NCI-H748 treated with DMSO at 0.1 percent for 48 hours (cell line): ENCODE measurements at places on chromosomes 5 and 9.

- DNase-seq: no peak
Measured at GRCh38 chr5:54774281-54775170, 210.9 kb downstream of the ESM1 start.

DNA sequence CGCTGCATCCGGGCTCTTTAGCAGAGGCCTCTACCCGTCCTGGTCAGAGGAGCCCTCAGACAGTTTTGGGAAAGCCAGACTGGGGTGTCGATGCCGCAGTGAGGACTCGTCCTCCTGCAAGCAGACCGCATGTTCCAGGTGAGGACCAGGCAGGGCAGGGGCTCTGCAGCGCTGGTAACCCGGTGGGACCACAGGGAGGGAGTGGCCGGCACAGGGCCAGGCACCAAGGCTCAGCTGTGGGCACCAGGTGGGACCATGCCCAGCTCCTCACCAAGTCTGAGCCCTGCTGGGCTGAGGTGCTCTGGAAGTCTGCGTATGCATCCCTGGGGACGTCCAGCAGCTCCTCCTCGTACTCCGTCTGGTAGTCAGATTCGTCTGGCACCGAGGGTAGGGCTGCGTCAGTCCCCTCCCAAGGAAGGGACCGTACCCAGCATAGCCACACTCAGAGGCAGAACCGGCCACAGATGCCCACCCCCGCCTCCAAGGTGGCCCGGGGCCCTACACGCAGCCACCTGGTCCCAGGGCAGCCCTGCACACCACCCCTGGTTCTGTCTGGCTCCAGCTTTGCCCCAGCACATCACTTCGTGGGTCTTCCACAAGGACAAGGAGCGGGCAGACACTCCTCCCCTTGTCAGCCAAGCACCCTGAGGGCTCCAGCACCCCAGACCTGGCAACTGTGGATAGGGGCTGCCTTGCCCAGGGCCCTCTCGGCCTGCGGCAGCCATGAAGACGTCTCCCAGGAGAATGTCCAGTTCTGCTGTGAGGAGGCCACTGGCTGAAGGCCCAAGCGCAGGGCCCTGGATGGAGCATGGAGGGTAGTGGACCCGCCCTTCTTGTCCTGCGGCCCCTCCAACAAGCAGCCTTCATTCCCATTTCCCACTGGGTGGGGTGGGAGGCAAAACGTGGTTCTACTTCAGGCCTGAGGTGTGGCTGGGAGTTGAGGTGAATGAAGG is 1.5 kb upstream of the NSMF start:
- no peak for DNase-seq

- no peak for DNase-seq
Measured at GRCh38 chr9:124258607-124259157, 933 bp downstream of the NEK6 start.

GRCh38 chr9:107049803-107050184 is 186.8 kb downstream of the ZNF462 start:
- no peak for DNase-seq

DNA sequence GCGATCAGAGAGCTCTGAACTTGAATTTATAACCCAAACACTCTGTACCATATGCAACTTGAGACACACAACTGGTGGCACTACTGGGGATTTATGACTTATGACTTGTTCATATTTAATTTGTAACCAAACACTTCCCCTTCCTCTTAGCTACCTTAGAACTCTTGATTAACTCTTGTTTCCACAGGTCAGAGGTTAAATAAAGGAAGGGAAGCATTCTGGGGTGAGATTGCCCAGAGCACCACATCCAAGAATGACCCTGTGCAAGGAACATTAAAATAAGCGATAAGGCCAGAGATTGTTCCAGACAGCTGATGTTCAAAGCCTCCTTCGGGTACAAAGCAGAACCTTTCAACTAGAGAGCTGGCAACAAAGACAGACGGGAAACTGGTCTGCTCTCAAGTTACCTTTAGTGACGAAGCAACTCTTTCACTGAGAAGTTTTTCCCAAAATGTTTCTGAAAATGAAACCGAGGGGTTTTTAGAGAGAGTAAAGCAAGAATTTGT is 242.6 kb downstream of the DENND1A start:
- no peak for DNase-seq

DNA sequence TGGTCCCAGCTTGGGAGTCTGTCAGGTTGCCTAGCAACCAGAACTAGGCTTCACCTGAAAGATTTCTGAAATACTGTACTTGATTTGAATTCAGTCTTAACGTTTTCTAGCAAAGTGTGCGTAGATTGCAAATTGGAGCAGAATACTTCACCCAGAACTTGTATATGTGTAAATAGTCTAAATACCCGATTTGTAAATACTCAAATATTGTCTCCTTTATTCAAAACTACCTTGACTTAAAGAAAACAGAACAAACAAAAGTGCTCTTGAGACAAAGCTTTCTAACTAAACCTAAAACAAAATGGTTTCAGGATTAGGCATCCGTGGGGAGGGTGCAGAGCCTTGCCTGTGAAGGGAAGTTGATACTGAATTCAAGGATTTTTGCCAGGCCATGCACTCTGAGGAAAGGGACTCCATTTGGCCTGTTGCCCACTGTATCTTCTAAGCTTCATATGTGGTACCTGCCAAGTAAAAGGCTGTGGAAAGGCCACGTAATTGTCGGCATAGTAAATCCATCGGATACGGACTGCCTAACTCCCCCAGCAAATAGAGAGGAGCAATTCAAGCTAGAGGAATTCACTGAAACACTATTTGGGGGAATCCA is 744 bp upstream of the HMGCS1 start:
- peak; percentile 96 for DNase-seq

- no peak for DNase-seq
Measured at GRCh38 chr9:4979239-4979638, 5.8 kb upstream of the JAK2 start.

GRCh38 chr9:127603226-127603625 is 8.9 kb upstream of the STXBP1 start:
- DNase-seq: no peak

GRCh38 chr5:14842117-14842516 is 29.5 kb downstream of the ANKH start:
- DNase-seq: peak; percentile 84

DNA sequence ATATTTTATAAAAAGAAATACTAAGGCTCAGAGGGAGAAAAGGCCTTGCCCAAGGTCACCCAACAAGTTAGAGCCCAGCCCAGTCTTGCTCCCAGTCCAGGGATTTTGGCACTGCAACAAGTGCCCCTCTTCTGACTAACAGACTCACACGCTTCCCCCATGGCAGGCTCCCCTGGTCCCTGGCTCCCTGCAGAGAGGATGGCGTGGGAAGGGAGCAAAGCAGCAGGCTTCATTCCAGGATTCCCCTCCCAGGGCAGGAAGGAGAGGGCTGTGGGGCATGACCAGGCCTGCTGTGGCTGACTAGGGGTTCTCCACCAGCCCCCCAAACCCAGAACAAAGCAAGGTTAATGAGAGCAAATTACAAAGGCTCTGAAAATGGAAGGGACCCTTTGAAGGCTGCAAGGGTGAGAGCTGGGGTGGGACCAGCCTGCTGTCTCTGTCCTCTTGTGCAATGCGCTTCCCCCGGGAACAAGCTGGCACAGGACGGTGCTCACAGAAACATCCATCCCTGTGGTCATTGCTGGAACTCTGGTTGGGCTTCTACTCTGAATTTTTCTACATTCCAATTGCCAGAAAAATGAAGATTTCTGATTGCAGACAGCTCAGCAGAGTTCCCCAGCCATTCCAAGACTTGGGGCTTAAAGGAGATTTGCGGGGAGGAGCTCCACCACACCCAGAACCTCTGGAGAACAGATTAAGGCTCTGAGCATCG is 37.1 kb upstream of the FAT2 start:
- no peak for DNase-seq

DNA sequence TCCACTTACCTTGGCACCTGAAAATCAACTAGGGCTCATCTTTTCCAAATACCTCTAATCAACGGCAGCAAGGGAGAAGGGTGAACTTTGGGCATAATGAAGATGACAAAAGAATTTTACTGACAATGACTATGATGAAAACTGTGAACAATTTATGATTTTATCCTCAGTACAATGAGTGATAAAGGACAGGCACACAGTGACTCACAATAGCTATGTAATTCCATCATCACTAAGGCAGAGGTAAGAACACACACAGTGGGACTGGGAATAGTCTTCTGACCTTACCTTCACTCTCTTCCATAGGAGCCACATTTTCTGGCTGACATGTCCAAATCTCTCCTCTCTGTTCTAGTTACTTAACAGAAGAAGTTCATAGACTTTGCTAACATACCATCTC is 26.1 kb upstream of the KCNV2 start:
- DNase-seq: no peak

DNA sequence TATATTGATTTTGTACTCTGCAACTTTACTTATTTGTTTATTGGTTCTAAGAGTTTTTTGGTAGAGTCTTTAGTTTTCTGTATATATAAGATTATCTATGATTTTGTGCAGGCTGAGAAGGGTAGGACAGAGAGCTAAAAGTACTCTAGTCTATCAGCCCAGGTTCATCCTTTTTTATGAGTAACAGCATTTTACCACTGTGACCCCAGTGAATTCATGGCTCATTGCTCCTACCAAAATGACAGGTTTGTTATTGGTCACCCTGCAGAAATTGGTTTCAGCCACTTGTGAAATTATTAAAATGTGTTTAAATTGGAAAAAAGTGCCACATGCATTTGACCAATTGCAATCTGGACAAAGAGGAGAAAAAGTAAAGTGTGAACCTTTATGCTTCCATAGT is 421.4 kb upstream of the DAB2 start:
- DNase-seq: no peak

- no peak for DNase-seq
Measured at GRCh38 chr9:122138560-122139268, 20.9 kb downstream of the NDUFA8 start.

DNA sequence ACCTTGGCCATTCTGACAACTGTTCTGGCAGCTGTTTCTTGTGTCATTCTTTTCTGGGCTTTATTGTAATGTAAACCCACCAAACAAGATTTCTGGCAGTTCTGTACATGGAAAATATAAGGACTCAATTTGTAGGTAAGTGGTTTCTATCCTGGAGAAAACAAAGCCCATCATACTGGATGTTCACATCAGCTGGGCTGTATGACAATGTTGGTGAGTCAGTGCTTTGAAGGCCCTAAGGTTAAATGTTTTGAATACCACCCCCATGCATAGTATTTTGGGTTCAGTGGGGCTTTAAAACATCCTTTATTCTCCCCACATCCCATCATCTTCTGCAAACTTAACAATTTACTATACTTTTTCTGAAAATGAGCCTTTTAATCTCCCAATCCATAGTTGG is 52.5 kb downstream of the SH3GL2 start:
- no peak for DNase-seq

- DNase-seq: no peak
Measured at GRCh38 chr5:176768174-176768970, 42.0 kb upstream of the UNC5A start.

- DNase-seq: no peak
Measured at GRCh38 chr5:59445741-59446140, 447.8 kb downstream of the PDE4D start.

- DNase-seq: no peak
Measured at GRCh38 chr9:137148661-137149060, 9.7 kb downstream of the GRIN1 start.

GRCh38 chr9:69141851-69142250 is 32.2 kb upstream of the TJP2 start:
- no peak for DNase-seq

DNA sequence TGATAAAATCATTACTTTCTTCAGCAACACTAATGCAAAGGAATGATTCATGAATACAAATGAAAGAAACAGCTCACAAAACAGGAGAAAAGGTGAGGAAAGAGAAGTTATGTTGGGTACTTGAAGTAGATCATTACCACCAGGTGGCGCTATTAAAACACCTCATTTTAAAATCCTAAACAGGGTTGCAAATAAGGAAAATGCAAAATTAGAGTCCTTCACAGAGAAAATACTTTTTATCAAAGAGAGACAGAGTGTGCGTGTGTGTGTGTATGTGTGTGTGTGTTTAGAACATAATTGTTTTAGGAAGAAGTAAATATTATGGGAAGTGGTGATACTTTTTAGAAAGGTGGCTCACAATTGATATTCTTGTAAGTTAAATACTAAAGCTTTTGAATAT is 49.5 kb upstream of the CD180 start:
- DNase-seq: peak; percentile 88

- DNase-seq: no peak
Measured at GRCh38 chr9:122058051-122058450, 35.1 kb downstream of the TTLL11 start.

DNA sequence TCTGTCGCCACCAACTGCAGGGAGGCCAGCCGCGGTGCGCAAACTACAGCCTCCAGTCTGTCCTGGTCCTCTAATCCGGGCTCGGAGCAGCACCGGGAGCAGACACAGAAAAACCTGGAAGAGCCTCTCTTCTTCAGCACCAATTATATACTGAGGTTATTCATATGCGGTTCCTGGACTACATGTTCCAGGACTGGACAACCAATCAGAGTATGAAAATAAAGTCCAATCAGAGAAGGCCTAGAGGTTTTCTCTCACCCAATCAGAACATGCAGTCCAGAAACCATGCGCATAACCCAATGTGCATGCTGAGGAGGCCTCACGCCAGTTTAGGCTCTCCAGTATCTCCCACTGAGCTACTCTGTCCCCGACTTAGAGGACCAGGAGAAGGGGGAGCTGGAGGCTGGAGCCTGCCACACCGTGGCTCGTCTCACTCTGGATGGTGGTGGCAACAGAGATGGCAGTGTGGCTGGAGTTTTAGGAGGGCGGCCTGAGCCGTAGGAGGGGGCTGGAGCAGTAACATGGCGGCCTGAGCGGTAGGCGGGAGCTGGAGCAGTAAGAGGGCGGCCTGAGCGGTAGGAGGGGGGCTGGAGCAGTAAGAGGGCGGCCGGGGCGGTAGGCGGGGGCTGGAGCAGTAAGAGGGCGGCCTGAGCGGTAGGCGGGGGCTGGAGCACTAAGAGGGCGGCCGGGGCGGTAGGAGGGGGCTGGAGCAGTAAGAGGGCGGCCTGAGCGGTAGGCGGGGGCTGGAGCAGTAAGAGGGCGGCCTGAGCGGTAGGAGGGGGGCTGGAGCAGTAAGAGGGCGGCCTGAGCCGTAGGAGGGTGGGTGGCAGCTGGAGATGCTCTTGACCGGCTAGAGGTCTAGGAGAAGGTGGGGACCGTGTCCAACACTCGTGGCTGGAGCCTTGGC is 20.4 kb upstream of the TRIM52 start:
- no peak for DNase-seq

GRCh38 chr5:55308254-55308836 is 556 bp downstream of the MTREX start:
- DNase-seq: peak; percentile 7

GRCh38 chr9:120383999-120384924 is 195.7 kb downstream of the CDK5RAP2 start:
- DNase-seq: peak; percentile 90

- DNase-seq: no peak
Measured at GRCh38 chr9:34127035-34127948, 794 bp upstream of the DCAF12 start.

DNA sequence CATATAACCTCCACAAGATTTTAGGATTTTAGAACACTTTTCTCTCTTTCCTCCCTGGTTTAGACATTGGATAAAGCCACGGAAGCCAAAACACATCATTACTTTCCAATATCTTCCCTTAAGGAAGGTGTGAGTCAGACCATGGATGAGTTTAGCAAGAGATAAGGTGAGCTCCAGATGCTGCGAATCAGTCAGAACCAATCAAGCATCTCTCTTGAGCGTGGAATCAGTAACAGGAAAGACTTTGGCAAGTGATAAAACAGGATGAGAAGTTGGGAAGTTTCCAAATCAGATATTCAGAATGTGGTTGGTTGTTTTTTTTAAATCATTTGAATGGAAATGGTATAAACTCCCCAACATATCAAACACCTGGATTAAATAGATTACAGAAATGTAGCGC is 397.8 kb downstream of the EFNA5 start:
- DNase-seq: no peak

GRCh38 chr5:83715236-83716065 is 5.2 kb downstream of the HAPLN1 start:
- no peak for DNase-seq
